ENCODE measurements at places on chromosomes 1 and 21.

DNA sequence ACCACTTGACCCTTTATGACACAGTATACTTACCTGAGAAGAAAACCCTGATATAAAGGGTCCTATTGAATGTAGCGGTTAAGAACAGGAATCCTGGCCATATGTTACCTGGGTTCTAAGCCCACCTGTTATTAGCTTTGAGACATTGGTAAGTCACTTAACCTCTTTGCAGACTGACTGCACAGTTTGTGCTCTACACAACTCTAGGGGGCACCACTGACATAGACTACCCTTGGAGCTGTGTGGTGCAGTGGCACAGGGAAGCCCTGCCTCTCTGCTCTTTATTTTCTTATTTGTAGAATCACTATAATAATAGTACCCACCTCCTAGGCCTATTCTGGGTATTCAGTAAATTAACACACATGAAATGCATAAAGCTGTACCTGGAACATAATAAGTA lies 165.6 kb downstream of the C1orf94 start:
- no peak for DNase-seq

DNA sequence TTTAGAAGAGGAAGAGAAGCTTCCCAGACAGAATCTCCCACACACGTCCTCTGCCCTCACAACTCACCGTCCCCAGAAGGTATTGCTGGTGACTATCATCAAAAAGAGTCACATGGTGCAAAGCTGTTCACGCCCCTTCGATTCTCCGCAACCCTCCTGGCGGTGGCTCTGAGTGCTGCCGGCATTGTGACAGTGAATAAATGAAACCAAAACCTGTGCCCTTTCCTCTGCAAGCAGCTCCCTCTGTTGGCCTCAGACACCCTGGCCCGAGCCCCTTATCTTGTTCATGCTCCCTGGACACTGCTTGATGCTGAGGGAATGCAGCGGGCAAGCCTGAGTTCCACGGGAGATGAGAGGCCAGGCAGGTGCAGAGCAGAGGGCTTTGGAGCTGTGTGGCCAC lies 510.3 kb downstream of the NPHP4 start:
- peak; percentile 9 for DNase-seq

GRCh38 chr1:93700532-93701469 lies 19.2 kb upstream of the BCAR3 start:
- no peak for DNase-seq

DNA sequence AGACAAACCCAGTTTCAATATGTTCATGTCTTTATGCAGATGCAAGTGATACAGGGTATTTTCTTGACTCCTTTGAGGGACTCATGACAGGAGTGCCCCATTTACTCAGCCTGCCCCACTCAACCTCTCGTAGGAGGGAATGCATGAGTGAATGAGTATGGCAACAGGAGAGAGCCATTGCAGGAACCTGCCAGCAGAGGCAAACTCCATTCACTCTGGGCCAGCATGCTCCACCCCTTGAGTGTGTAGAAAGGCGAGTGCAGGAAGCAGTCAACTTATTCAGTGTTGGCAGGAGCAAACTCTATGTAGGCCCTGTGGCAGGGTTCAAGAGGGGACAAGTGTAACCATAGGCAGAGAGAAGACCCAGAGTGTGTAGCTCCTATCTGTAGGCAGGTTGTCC lies 1526.3 kb downstream of the PLA2G4A start:
- no peak for DNase-seq

DNA sequence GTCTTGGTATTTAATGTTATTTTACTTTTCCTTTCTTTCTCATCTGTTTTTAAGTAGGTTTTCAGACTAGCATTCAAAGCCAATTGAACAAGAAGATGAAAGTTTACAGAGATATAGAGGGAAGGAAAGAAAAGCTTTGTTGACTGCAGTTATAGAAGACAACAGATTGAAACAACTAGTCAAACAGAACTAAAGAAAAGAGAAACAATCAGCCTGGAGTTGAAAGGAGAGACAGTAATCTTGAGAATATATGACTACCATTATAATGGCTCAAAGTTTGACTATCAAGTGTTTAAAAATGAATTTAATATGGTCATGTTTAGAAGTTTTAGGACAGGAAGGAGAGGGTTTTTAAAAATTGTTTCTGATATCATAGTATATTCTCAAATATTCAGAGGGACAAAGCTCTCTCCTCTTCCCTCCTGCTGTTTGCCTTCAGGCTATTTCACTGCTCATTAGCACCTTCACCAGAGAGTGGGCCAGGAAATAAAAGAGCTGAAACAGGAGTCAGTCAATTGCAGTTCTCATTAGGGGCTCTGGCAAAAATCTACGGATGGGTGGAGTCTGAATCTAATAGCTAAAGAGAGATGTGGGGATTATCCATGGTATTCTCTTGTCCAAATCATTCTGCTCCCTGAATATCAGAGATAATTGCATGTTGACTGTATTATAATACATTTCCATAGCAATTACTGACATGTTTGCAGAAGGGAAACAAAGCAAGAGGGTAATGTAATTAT lies 577.8 kb downstream of the BRINP3 start:
- DNase-seq, result no peak

GRCh38 chr1:43373066-43373940 lies 5.5 kb upstream of the ELOVL1 start:
- DNase-seq, result no peak

DNA sequence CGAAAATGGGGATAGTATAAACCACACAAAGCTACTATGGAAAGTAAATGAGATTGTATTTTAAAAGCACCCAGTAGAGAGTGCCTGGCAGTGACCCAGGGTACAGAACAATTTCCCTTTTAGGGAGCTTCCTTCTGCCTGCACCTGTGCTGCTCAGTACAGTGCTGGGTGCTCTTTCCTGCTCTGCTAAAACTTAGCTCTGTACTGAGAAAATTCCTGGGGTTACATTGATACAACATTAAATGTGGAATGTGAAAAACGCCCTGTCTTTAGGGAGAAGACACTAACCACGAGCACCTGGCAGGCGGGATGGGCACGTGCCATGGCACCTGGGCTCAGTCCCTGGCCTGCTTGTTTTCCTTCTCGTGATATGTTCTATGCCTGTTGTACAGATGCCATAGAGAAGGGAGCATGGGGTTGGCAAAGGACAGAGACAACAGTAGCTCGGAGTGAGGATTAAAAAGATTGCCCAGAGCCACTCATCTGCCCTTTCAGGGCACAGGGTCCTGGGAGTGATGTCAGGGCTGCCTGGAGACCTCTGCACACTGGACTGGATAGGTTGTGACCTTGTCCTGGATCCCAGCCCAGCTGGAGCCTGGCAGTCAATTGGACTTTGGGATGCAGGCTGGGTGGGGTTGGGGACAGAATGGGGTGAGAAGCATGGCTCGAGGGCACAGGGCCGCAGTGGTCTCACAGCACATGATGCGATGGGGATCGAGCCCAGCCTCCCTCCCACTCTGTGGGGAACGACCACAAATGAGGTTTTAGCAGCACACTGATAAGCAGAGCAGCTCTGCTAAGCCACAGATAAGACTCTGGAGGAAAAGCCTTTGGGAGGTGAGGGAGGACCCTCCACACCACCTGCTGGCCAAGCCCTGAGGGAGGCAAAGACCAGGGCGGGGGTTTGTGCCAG lies 4.2 kb downstream of the SPATA46 start:
- DNase-seq, result no peak

GRCh38 chr1:113886417-113887401 lies 672 bp downstream of the BCL2L15 start:
- no peak for DNase-seq

GRCh38 chr21:42509244-42509643 lies 4.4 kb upstream of the SLC37A1 start:
- no peak for DNase-seq

GRCh38 chr1:87450136-87450535 lies 121.5 kb downstream of the LMO4 start:
- DNase-seq, result no peak

DNA sequence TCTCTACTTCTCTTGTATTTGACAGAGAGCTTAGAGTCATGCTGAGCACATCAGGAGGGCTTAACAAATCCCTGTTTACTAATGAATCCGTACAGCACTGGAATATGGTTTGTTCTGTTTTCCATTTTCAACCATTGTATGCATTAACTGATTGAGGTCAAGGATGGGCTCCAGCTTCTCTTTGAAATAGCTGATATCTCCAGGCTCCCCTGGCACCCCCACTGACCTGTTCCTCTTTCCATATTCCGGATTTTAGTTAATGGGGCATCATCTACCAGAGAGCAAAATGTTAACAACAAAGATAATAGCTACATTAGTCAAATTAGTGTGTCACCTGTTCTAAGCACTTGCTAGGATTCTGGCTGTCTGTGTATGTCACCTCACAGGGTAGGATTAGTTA lies 57.6 kb downstream of the NENF start:
- no peak for DNase-seq

DNA sequence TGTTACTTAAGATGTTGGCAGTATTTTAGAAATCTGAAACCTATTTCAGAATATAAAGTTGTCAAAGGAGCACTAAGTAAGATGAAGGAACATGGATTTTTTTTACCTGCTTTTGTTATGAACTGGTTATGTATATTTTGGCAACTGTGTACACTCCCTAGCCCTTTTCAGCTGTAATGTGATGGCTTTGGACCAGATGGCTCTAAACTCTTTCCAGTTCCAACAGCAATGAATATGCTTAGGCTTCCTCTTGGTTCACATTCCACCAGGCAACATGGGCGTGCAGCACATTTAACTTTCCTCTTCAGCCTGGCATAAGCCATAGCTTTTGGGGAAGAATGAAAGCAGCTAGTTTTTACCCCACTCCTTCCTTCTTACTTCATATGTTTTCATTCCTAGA lies 95.6 kb upstream of the ADAMTS5 start:
- no peak for DNase-seq

GRCh38 chr1:28115267-28115666 lies 26.9 kb upstream of the EYA3 start:
- no peak for DNase-seq

- no peak for DNase-seq
Observed at GRCh38 chr1:199854686-199855321, 172.7 kb upstream of the NR5A2 start.

- DNase-seq, result peak; percentile 12
Observed at GRCh38 chr1:247007511-247008405, at the start of gene ZNF695. TSS of gene ZNF695 (minus strand) at chr1:247008057. CDS start at chr1:247007908, 149 bp downstream.

DNA sequence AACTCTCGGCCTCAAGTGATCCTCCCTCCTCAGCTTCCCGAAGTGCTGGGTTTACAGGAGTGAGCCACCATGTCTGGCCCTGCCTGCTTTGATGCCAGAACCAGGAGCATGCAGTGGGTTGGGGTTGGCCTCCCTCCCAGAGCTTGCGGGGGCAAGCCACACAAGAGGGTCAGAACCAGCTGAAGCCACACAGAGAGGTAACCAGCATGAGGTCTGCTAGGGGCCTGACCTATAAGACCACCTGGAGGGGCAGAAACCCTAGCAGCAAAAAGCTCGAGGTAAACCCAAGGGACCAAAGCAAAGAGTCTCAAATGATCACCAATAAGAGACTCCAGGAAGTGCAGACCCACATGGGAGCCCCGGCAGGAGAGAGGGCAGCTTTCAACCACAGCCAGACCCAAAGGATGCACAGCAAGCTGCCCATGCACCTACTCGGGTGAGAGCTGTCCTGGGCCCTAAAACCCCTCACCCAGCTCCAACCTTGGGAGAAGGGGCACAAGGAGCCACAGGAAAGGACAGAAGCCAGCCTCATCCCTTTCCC lies 81.2 kb downstream of the TOMM20 start:
- no peak for DNase-seq

DNA sequence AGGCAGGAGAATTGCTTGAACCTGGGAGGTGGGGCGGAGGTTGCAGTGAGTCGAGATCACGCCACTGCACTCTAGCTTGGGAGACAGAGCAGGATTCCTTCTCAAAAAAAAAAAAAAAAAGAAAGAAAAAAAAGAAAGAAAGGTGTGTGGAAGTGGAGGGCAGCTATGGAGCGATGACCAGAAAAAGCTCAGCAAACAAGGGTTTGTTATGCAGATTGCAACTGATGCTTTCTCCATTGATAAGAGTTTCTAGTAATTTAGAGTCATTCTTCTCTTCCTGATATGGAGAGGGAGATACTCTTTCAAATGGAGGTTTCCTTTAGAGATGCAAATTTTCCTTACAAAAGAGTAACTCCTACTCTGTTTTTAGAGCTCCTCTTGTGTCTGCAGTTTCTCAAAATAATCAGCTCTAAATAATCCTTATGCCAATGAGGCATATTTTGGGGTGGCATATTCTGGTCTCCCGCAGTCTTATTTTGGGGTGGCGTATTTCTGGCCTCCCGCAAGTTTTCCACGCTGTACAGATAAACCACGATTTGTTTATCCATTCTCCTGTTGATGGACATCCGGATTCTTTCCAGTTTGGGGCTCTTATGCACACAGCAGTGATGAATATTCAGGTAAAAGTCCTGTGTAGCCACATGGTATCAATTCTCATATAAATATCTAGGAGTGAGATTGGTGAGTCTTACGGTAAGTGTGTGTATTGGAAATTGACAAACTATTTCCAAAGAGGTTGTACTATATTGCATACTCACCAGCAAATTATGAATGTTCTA lies 30.7 kb upstream of the RCC2 start:
- no peak for DNase-seq

GRCh38 chr1:221699577-221699976 lies 42.3 kb downstream of the DUSP10 start:
- no peak for DNase-seq

DNA sequence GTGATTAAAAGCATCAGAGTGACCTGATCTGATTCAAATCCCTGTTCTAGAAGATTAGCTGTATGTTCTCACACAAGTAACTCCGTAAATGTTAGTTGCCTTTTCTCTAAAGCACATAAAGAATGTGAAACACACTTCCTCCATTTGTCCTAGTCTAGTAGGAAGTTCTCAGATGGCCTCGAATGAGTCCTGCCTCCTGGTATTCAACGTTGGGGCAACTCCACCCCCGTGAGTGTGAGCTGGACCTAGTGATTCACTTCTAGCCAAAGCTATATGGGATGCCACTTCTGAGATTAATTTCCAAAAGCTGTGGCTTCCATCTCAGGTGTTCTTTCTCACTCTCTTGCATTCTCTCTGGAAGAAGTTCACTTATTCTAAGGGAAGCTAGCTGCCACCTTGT lies 267.6 kb downstream of the GPATCH2 start:
- no peak for DNase-seq

DNA sequence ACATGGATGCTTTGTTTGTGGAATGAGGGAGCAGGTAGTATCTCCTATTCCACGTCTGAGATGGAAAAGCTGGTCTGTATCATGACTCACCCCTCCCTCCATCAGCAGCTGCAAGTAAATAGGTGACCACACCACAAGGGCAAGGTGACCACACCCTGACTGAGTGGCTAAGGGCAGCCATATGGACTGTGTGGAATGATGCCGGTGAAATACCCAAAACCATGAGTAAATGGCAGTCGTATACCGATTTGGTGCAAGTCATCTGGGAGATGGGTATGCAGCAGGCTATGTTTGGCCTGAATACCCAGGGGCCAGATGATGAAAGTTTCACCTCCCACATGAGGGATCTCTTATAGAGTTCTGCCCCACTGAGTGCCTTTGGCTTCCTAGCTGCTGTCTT lies 15.8 kb upstream of the UBE2U start:
- DNase-seq, result no peak

DNA sequence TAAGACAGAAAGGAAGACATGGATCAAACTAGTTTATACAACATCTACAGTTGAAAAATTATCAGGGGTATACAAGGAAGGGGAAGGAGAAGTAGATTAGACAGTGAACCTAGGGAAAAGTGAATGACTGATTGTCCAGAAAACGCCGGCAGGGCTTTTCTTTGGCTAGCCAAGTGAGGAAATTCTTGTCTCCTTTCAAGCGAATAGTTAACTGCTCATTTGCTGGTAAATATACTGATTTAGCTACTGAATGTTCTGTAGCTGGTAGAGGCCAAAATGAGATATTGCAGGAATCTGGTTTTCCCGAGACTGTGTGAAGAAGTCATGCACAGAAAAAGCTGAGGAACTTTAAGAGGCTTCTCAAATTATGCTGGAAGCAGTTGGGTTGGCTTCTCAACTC lies 128.5 kb upstream of the ZNHIT6 start:
- no peak for DNase-seq
